ENCODE measurements at places on chromosomes 11 and 22.
A peak's percentile ranks its signal among the peaks of the same experiment; 100 is the strongest.

DNA sequence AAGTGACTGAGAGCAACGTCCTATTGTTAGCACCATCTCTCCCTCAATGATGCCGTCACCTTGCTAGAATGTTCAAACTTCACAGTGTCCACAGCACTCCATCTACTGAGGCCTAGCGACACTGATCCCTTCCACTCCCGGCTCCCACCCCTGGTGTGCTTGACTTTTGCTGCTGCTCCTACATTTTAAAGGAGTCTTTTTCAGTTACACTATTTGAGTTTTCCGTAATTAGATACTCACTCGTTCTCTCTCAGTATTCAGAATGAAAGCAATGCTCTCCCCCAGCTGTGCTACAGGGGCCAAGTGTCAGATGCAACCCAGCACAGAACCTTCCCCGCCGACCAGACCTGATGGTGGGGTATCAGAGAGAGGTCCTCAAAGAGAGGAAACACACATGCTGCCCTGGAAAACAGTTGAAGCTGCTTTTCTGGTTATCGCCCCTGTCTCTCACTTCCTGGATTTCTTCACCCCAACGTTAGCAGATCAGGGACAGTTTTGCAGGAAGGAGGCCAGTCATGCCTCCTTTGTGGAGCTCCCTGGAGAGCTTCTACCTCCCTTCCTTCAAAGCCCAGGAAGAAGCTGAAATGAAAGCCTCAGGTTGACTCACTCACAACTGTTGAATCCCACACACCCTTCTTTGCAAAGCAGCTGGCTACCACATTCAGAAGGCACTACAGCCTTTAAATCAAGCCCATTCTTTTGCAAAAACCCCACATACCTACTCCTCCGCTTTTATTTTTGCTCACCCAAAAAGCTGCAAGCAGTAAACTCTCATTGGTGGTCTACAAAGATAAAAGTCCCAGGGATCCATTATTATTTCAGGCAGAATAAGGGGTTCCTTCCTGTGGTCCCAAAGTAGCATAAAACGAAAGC is 23.5 kb downstream of the LARGE1 start:
- no peak for DNase-seq

- DNase-seq = no peak
Measured at GRCh38 chr11:115920841-115921480, 416.7 kb upstream of the CADM1 start.

DNA sequence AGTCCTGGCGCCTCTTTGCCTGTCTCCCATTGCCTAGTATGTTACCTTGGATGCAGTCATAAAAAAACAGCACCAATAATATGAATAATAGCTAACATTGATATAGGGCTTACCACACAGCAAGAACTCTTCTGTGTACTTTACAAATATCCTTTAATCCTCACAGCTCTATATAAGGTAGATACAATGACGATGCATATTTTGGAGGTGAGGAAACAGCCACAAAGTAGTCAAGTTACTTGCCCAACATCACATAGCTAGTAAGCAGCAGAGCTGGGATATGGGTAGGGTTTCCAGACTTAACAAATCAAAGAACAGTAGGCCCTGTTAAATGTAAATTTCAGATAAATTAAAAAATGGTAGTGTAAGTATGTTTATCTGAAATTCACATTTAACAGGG is 128.8 kb downstream of the ST3GAL4 start:
- no peak for DNase-seq

DNA sequence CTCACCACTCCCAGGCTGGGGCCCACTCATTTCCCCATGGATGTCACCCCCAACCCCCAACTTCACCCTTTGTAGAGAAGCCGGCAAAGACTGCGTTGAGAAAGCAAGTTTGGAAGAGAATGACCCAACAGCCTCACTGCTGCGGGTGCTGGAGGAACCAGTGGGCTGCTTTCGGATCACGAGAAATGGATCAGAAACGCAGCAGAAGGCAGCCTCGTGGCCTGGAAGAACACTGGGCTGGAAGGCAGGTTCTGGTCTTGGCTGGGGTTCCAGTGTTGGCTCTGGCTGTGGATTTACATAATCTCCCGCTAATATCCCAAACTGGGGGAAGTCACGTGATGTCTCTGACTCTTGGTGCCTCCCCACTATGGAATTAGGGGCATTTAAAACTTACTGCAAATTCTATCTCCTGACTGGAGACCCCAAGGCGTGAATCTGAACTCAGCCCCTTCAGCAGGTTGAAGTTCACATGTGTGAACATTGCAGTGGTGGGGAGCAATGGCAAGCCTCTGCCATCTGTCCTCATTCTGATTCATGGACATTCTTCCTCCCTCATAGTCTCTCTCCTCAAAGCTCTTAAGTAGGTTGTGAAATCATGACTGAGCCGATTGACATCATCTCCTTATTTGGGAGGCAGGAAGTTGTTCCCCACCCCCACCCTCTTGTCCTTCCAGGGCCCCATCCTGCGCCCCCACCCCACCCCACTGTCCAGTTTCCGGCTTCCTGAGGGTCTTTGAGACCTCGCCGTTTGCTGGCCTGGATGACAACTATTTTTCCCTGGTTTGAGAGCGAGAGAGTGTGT is 37.0 kb upstream of the TIMP3 start:
- no peak for DNase-seq

DNA sequence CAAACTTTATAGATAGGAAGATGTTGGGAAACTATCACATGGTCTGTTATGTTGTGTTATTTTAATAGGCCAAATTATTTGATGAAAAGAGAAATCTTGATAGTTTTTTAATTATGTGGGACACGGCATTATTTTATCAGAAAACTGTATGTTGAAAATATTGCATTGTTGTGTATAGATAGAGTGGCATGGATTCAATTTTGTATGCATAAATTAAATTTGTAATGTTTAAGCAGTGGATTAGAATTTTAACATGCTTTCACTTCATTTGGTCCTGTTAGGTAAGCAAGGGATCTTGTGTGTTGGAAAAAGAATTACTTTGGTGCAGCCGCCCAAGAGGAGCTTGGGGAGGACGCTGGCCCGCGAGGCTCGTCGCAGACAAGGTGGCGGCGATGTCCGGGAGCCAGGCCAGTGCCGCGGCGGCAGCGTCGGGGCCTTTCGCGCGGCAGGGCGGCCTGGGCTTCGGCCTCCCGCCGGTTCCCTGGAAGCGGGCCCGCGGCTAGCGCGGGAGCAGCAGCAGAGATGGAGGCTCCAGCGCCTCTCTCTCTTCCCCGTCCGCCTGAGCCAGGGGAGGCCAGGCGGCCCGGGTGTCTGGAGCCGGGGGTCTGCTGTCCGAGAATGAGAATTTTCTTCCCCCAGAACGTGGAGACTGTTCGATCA is 82.7 kb downstream of the GGT1 start:
- DNase-seq = no peak

GRCh38 chr11:63212742-63213141 is 30.7 kb downstream of the SLC22A25 start:
- peak; percentile 15 for DNase-seq

DNA sequence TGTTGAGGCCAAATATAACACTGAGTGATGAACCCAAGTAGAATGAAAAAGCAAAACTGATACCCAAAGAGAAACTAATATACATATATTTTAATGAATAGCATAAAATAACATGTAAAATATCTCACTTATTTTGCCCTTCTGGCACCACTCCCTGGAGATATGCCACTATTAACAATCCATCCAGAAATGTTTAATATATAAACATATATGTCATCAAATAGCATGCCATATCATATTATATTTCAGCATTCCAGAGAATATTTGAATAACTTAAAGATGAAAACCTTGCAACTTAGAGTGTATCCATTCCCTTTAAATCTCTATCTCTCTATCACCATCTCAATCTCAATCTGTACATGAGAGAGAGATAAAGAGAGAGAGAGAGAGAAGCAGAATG is 1073.3 kb upstream of the RAG2 start:
- no peak for DNase-seq

DNA sequence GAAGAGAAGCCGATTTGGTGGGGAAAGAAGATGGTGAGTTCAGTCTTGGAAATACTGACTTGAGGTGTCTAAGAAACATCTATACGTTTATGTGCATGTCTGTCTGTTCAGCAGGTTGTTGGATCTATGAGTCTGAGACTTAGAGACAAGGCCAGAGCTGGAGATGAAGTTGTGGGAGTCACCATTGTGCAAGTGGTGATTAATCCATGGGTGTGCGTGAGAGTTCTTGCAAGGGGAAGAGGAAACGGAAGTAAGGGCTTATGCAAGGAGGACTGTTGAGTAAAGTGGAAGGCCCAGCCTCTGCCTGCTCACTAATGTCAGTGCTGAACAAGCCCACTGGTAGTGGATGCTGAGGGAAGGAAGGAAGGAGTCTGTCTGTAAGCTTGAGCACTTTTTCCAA is 9.7 kb downstream of the TMEM45B start:
- DNase-seq = no peak

DNA sequence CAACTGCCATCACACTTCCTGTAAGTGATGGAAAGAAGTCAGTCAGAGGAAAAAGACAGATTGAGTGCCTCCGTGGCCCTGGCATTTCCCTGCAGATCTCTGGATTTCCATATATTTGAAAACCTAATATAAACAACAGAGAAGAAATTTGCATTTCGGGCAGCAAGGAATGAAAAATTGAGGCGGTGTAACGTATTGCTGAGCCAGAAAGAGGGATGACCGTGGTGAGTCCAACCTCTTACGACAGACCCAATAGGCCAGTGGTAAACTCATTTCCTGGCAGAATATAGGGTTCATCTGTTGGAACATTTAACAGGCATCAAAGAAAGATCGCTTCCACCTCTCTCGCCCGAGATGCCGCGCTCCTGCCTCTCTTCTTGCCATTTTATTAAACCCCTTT is 336.5 kb downstream of the MIAT start:
- DNase-seq = no peak

DNA sequence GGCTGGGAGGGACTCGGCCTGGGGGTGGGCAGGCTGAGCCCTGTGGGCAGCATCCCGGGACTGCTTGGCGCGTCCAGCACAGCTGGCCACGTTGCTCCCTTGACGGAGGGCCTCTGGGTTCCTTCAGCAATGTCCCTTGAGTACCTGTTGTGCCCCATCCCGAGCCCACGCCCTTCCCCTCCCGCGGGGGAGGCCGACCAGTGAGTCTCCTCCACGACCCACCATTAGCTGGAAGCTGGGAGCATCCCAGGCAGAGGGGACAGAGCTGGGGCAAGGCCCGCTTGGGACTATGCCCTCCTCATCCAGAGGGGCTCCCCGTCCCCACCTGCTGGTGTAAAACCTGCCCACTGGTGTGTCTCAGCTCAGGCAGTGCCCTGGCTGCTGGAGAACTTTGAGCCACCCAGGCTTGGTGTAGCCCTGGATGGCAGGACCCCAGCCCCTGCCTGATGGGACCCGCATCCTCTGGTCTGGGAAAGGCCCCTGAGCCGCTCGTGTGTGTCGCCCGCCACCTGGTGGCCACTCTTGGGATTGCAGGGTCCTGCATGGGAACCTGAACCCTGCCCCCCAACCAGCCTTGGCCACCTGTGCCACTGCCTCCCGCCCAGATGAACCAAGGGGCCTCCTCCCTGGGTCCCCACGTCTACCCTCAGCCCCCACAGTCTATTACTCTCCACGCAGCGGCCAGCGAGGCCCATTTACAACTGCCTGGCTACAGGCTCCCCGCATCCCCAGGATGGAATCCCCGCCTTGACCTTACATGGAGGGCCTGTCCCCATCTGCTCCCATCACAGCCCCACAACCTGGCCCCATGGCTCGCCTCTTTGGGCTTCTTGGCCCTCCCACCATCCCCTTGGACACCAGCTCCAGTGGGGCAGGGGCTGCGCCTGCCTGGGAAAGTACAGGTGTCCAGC is 16.6 kb upstream of the ARHGAP8 start:
- no peak for DNase-seq

- DNase-seq = no peak
Measured at GRCh38 chr22:42642806-42643633, 2.6 kb upstream of the ATP5MGL start.

DNA sequence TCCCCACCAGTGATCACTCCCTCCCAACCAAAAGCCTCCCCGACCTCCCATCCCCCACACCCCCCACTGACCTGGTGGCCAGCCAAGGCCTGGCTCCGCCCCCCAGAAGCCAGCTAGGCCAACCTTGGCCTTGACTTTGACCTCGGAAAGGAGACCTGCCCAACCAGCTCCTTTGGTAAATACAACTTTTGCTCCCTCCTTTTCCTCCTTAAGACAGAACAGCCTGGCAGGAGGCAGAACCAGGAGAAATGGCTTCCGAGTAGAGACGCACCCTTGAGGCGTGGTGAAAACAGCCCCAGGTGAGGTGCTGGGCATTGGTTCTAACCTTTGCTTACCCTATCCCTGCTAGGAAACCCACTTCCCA is 27.0 kb downstream of the PLEKHA7 start:
- no peak for DNase-seq

DNA sequence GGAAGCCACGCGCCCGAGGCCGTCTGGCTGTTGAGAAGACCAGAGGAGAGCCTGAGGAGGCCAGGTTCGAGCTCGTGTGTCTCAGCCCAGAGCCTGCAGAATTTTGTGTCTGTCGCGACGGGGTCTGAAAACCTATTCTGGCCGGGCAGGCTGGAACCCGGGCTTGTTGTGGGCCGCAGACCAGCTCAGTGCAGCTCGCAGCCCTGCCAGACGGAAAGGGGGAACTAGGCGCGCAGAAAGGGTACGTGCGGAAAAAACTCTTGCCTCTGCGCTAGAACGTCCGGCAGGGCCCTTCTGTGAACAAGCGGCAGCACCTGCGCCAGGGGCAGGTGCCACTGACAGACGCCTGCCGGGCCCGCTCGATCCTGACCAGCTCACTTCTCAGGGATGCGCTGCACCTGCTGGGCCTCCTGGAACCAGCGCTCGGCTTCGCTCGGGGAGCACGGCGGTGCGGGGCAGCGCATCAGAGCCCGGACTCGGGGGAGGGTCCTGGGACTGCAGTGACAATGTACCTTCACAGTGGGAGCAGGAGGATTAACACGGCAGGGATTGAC is 409.3 kb downstream of the BRD1 start:
- no peak for DNase-seq

GRCh38 chr22:46432164-46433068 is 96.9 kb downstream of the TRMU start:
- DNase-seq = no peak

DNA sequence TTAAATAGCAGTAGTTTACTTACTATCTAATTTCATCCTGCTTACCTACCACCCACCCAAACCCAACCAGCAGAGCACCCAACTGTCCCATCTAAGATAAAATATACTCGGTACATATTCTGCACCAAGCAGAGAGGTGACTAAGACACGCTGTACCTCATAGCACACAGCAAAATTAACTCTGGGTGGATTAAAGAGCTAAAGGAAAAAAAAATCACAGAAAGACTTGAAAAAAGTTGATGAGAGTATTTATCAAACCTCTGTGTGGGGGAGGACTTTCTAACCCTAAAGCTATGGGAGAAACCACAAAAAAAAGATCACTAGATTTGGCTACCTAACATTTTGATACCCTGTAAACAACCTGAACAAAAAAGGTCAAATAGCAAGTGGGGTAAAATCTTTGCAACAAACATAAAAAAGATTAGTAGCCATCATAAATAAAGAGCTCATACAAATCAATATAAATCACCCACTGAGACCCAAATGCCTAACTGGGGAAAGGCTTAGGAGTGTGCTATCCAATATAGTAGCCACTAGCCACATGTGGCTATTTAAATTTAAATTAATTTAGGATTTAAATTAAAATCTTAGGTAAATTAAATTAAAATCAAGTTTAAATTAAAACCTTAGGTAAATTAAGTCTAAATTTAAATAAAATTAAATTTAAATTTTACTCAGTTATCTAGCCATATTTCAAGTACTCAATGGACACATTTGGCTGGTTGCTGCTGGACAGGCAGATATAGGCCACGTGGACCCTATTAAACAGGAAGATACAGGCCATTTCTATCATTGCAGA is 25.6 kb upstream of the CD5 start:
- DNase-seq = no peak

GRCh38 chr11:995752-996420 is 40.6 kb downstream of the MUC6 start:
- DNase-seq = no peak

- no peak for DNase-seq
Measured at GRCh38 chr11:17230867-17231851, 23.4 kb upstream of the PIK3C2A start.
